Activated T-helper 1 cell treated with anti-CD3 and anti-CD28 coated beads, Interleukin-12 subunit alpha, Interleukin-12 subunit beta, Interleukin-2, Interleukin-4 antibody, amounts not matched to agents 30 ng/mL and 10 ng/mL and 1 ng/mL, durations not matched to agents 14 hours and 24 hours and 36 hours (primary cell): ENCODE measurements at places on chromosomes 2 and 18.

DNA sequence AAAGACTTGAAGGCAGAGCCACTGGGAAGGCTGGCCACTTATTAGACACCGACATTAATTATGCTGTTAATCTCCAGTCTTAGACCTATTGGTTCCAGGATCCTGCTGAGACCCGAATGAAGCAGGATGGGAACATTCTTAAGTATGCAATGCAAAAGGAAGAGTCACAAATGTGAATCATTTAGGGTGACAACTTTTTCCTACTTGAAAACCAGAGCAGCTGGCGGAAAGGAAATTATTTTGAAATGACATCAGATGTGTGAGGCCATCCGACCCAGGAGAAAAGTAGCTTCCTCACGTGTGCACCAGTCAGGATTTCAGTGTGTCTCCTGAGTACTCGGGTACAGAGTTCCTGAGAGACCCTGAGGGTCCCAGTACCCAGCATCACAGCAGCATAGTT is 222.9 kb upstream of the NCKAP5 start:
- no peak overlapping the region for H3K27ac ChIP-seq
- H3K4me1 ChIP-seq: no peaks in the 10 kb centered on the region
- no peak overlapping the region for H3K4me3 ChIP-seq
- DNase-seq: no peak
- no peaks in the 10 kb centered on the region for H3K27me3 ChIP-seq
- no peaks in the 10 kb centered on the region for H3K36me3 ChIP-seq

GRCh38 chr18:58581265-58581664 is 47.6 kb downstream of the ALPK2 start:
- peaks cover 29% of the 10 kb centered on the region for H3K4me1 ChIP-seq
- H3K27me3 ChIP-seq: peaks cover 17% of the 10 kb centered on the region
- no peak overlapping the region for H3K27ac ChIP-seq
- DNase-seq: no peak

- H3K4me3 ChIP-seq: no peak overlapping the region
- DNase-seq: no peak
- peaks cover 30% of the 10 kb centered on the region for H3K36me3 ChIP-seq
- H3K4me1 ChIP-seq: no peaks in the 10 kb centered on the region
- H3K27ac ChIP-seq: no peak overlapping the region
Observed at GRCh38 chr2:121360566-121361300, 75.7 kb upstream of the TFCP2L1 start.

GRCh38 chr2:205975082-205975949 is 110.7 kb downstream of the INO80D start:
- peaks cover 5% of the 10 kb centered on the region for H3K4me1 ChIP-seq
- no peak overlapping the region for H3K27ac ChIP-seq
- no peak overlapping the region for H3K4me3 ChIP-seq
- DNase-seq: no peak
- H3K27me3 ChIP-seq: peaks cover 7% of the 10 kb centered on the region

DNA sequence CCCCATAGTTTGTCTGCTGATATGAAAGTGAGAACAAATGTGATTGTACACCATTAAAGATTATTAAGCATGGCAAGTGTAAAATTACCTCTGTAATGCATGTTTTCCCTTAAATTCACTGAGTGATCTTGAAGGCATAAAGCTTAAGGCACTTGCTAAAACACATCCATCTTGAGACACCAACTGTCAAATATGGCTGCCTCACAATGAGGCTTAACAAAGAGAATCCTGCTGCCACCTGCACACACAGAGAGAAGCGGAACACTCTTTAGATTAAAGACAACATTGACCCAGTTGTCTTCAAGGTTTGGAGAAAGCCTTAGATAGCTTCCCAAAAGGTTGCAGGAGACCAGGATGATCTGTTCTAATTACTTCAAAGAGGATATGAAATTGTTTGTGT is 803.6 kb upstream of the GYPC start:
- H3K27me3 ChIP-seq: no peaks in the 10 kb centered on the region
- H3K27ac ChIP-seq: no peak overlapping the region
- no peak for DNase-seq
- no peak overlapping the region for H3K4me3 ChIP-seq

- no peak for DNase-seq
- no peaks in the 10 kb centered on the region for H3K36me3 ChIP-seq
- no peak overlapping the region for H3K4me3 ChIP-seq
- no peak overlapping the region for H3K27ac ChIP-seq
Observed at GRCh38 chr2:209074711-209075110, 349.1 kb upstream of the MAP2 start.

DNA sequence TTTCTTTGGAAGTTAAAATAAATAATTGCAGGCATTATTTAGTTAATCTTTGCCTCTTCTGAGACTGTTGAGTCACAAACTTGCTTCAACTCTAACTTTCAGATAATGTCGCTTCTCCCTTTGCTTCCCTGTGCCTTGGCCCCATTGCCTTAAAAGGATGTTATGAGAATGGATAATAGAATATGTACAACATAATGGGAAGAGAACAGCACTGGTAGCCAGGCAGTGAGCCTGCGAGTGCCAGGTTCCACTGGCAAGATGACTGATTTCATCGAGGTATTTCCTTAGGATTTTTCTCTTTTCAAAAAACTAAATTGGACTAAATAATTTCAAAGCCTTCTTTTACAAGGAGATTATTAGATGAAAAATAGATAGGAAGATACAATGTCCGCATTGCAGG is 420.9 kb downstream of the TGIF1 start:
- no peak for DNase-seq
- H3K4me1 ChIP-seq: no peaks in the 10 kb centered on the region
- H3K36me3 ChIP-seq: no peaks in the 10 kb centered on the region
- H3K27me3 ChIP-seq: peaks cover 29% of the 10 kb centered on the region
- H3K27ac ChIP-seq: no peak overlapping the region

GRCh38 chr2:121502246-121502645 is 28.4 kb upstream of the RNU4ATAC start:
- no peak overlapping the region for H3K27ac ChIP-seq
- peaks cover 16% of the 10 kb centered on the region for H3K4me1 ChIP-seq
- H3K4me3 ChIP-seq: no peak overlapping the region
- H3K27me3 ChIP-seq: no peaks in the 10 kb centered on the region
